Hepatocyte (in vitro differentiated cells): ENCODE measurements at places on chromosomes 13 and 19.

GRCh38 chr19:14414926-14415690 lies 4.0 kb downstream of the DDX39A start:
- H3K4me3 ChIP-seq = no peak overlapping the region
- H3K36me3 ChIP-seq = no peaks in the 10 kb centered on the region
- no peak for DNase-seq
- no peak overlapping the region for H3K27ac ChIP-seq

DNA sequence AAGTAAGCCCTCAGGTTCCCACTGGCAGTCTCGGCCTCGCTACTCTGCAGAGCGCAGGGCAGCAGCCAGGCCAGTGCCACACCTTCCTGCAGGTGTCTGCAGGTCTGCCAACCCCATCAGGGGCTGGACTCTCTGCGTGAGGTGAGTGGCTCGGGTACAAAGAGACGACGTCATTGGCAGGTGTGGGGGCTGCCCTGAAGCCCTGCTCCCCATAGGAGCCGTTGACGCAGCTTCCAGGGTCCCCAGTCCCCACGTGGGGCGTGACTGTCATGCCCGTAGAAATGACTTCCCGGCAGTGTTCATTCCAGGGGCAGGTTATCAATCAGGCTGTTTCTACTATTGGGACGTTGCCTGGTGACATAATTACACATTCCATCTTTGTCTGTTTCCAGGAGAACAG lies 15.3 kb upstream of the GJB6 start:
- no peak overlapping the region for H3K4me3 ChIP-seq
- H3K27ac ChIP-seq = no peak overlapping the region
- DNase-seq = no peak
- H3K36me3 ChIP-seq = no peaks in the 10 kb centered on the region

- H3K4me3 ChIP-seq = no peak overlapping the region
- no peak overlapping the region for H3K27ac ChIP-seq
- H3K36me3 ChIP-seq = no peaks in the 10 kb centered on the region
- H3K4me1 ChIP-seq = no peaks in the 10 kb centered on the region
These were observed 1357.9 kb downstream of the SLITRK5 start for GRCh38 chr13:89029062-89029461.

- no peak overlapping the region for H3K4me3 ChIP-seq
- DNase-seq = peak; percentile 57
- no peaks in the 10 kb centered on the region for H3K4me1 ChIP-seq
- no peaks in the 10 kb centered on the region for H3K36me3 ChIP-seq
These were observed 1.7 kb upstream of the S1PR4 start for GRCh38 chr19:3176715-3177501.

DNA sequence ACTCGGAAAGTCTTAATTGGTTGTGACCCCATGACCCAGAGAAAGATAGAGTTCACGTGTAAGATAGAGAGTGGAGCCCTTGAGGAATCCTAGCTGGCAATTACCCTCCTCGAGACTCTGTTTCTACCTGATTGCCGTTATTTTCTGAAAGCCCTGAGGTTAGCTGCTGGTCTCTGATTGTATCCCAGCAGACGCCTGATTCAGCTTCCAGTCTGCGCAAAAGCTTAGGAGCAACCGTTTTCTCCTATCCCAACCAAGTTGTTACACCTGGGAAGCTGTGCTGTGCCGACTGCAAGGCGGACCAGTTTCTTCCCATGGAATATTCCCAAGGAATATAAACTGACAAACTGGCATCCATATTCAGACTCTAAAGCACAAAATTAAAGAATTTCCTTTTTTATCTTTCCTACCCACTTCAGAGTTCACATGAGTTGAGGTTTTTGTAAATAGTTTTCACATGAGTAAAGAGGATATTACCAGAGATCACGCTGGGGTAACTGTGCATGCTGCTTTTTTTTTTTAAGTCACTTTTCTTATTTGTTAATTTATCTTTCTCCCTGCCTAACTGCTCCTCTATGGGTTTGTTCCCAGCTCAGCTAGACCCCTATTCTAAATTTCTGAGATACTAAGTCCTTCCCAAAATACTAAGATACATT lies 1.5 kb upstream of the TRPC4 start:
- H3K27me3 ChIP-seq = peaks cover 48% of the 10 kb centered on the region
- H3K27ac ChIP-seq = no peak overlapping the region
- H3K4me3 ChIP-seq = no peak overlapping the region
- H3K4me1 ChIP-seq = peaks cover 5% of the 10 kb centered on the region
- no peaks in the 10 kb centered on the region for H3K36me3 ChIP-seq

- H3K36me3 ChIP-seq = no peaks in the 10 kb centered on the region
- no peak overlapping the region for H3K27ac ChIP-seq
- H3K27me3 ChIP-seq = no peaks in the 10 kb centered on the region
- H3K4me1 ChIP-seq = no peaks in the 10 kb centered on the region
- DNase-seq = no peak
These were observed 314.0 kb upstream of the GPC6 start for GRCh38 chr13:92912629-92913028.
